Stimulated activated CD4-positive, alpha-beta T cell treated with anti-CD3 and anti-CD28 coated beads, Interleukin-1b, Interleukin-23, amount 100 ng/mL, for 24 hours (primary cell): ENCODE measurements at places on chromosomes 12 and 14.

GRCh38 chr12:24297516-24297915 lies 348.0 kb upstream of the SOX5 start:
- no peak for DNase-seq

DNA sequence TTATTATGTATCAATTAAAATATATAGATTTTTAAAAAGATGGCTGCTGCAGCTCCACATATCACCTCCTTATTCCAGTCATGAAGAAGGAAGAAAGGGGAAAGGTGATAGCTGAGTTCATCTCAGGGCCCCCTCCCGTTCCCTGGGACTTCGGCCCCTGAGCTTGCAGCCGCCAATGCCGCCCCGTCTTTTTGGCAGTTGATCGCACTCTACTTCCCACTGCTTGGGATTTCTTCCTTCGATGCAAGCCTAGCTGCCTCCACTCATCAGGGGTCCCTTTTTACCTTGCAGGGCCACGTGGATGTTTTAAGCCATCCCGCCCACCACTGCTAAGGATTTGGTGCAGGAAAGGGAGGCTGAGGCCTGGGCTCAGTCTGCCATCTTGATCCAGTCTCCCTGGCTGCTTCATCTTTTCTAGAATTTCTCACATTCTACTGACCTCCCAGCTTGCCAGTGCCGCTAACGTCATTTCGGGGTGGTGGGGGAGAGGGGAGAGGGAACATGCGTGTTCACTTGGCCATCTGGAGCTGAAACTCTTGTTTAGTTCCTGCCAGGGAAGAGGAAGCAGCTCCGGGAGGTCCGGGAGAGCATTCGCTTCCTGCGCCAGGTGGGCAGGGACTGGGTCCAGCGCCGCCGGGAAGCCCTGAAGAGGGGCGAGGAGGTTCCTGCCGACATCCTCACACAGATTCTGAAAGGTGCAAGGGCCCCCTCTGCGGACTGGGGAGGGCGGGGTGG lies 31.3 kb downstream of the CYP46A1 start:
- no peak for DNase-seq

DNA sequence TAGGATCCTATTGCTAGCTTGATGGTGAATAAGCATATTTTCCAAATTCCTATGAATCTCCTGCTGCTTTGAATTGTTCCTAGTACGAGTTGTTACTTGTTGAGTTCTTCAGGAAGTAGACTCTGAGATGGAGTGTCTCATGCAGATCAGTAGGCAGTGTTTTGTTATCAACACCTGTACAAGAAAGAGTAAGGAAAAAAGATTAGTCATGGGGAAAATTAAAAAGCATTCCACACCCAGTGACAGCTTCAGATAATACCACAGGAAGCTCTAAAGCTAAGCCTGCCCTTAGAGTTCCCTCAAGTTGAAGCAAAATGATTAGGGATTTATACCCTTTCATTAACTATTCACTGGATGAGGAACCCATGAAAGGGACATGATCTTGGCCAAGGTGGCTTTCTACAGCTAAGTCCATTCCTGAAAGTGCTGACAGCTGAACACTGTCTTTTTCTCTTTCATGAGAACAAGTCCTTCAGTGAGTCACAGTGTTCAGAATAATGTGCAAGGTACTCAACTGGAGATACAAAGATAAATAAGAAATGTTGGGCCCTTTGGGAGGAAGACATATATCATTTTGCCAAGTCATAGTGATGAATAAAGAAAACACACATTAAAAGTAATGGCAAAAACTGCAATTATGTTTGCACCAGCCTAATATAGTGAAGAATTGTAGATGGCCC lies 49.1 kb downstream of the CCER1 start:
- DNase-seq: no peak

DNA sequence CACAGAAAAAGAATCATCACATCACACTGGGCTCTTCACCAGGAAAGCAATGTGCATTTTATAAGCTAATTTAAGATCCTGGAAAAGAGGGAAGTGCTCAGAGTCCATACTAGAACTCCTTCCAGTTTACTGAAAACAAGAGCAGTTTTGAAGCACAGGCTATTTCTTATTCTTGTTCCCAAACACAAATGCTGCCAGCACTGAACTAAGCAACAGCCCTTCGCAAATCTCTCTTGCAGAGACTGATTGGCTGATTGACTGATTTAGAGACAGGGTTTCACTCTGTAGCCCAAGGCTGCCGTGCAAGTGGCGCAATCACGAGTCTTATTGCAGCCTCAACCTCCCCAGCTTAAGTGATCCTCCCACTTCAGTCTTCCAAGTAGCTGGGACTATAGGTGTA lies 44.8 kb downstream of the BCL2L14 start:
- no peak for DNase-seq

DNA sequence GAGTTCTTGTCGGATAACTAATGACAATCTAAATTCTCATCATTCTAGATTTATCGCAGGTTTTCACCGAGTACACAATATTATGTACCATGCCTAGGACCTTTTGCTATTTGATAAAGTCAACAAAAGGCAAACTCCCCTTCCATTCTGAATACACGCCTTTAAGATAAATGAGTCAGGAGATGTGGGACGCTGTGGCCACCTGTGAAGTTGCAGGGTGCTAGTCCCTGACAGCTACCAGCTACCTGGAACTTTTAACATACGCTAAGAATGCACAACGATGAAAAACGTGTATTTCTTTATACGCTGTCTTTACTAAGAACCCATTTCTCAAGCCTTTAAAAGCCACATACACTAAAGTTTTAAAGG lies 678 bp downstream of the MDM1 start:
- no peak for DNase-seq

- DNase-seq: no peak
Observed at GRCh38 chr12:102376181-102376747, 104.1 kb downstream of the IGF1 start.

DNA sequence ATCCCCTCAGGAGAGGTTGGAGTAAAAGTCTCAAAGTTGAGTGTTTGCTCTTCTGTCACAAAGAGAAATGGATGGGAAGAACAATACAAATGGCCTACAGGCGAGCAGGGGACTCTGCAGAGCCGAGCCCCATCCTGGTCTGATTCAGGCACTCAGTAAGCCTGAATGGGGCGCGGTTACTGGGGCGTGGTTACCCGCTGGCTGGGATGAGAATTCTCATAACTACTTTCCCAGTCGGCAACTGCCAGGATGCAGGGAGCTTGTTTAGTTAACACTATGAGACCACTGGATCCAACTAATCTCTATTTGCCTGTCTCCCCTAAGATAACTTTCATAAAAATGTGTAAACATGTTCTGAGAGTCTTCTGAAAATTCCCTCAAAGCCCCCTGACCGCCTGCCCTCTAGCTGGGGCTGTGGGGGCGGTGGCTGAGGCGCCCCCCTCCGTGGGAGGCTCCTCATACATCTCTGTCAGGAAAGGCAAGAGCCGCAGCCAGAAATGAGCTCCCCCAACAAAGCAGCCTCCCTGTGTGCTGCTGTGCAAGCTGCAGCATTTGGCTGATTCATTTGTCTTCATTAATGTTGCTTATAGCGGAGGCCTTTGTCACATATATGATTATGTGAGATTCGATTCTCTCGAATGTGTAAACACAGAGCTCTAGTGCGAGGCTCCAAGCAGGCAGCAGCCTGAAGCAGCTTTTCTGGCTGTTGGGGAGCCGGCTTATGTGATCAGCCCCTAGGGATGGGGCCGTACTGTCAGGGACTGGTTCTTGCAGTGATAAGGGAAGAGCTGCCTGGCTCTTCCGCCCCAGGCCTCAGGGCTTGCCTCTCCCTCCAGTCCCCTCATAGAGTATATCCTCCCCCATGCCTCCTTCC lies 126.1 kb upstream of the ARHGAP5 start:
- DNase-seq: no peak

DNA sequence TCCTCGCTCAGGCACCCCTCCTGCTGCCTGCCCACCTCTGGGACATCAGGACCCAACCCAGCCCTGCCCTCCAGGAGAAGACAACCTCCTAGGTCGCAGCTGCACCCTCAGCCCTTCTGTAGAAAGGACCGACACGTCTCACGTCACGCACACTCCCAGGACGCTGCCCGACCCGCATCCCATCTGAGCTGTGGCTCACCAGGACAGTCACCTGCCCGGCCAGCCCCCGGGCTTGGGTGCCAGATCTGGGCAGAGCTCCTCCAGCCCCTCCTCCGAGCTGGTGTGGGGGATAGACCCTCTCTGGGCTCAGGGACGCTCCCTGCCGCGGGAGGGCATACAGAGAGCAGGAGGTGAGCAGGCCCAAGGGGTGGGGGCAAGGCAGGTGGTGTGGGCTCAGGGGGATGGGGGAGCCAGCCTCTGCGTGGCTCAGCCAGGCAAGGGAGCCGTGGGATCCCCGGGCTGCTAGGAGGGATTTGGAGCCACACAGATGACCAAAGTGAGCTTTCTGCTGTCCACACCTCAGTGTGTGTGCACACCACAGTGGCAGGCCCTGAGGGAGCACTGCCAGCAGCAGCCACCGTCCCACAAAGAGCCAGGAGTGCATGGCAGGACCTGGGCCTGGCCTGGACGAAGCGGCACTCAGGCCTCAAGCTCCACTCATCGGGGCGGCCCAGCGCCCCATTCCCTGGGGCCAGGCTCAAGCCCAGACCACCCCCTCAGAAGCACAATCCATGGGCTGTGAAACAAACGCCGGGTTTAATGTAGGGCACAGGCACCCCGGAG lies 13.6 kb downstream of the DEGS2 start:
- no peak for DNase-seq

- no peak for DNase-seq
Observed at GRCh38 chr12:22282283-22282682, 52.2 kb downstream of the ST8SIA1 start.

DNA sequence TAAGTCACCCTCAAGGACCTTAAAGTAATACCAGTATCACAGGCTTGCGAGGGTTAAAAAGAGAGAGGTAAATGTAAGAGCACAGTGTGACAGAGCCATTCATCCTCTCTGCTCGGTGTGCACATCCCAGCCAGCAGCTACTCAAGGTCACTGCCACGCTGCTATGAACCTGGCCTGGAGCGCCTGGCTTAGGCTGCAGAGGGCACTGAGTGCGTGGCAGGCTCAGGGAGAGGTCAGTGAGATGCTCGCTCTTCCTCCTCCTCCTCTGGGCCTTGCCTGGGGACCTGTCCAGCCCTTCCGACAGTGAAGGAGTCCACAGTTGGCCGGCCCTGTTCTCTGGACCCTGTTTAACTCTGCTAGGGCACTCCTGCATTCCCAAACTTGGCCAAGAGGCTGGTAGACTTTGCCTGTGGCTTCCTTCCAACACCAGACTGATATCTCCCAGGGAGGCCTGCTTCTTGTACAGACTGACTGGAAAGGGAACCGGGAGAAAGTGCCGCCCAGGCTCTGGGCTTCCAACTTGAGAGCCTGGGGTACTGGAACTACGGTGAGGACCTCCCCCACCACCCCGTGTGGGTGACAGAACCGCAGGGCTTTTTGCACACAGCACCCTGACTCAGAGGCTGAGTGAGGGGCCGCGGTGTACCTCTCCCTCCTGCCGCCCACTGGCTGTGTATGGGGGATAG lies 62.6 kb upstream of the CORO1C start:
- no peak for DNase-seq

DNA sequence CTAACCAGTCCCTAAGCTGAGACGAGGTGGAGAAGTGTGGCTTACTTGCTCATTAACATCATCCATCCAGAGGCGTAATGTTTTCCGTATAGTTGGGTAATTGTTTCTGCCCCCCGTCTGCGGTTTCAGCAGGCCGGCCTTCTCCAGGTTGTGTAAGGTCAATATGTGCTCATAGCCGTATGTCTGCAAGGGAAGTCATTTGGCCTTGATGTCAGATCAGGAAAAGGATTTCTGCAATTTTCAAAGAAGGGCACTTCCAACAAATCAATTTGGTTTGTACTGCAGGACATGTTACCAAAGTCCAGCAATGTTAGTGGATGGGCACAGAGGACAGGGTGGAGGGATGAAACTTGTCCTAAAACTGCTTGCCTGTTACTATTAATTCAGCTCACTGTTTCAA lies 9.9 kb upstream of the DIABLO start:
- DNase-seq: no peak

DNA sequence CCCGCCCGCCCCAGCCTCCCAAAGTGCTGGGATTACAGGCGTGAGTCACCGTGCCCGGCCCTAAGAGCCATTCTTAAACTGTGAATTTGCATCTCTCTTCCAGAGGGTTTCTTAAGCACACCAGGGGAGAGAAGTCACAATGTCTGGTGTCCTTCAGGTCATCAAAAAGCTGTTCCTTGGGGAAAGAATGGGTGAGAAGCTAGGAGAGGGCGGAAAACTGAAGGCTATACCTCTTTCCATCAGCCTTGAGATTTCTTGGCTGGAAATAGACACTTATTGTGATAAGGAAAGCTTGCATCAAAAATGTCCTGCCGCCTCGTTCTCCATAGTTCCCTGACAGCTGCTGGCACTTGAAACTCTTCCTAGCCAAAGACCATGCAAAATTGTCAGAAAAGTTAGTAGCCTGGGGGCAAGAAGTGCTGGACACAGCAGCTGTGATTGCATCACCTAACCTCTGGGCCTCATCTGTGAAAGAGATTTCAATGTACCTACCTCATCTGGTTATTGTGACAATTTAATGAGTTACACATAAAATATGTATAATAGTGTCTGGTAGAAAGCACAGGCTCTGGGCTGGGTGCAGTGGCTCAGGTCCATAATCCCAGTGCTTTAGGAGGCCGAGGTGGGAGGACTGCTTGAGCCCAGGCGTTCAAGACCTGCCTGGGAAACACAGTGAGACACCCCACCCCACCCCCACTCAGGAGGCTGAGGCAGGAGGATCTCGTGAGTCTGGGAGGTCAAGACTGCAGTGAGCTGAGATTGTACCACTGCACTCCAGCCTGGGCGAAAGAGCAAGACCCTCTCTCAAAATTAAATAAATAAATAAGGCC lies 9.7 kb upstream of the UBC start:
- no peak for DNase-seq

DNA sequence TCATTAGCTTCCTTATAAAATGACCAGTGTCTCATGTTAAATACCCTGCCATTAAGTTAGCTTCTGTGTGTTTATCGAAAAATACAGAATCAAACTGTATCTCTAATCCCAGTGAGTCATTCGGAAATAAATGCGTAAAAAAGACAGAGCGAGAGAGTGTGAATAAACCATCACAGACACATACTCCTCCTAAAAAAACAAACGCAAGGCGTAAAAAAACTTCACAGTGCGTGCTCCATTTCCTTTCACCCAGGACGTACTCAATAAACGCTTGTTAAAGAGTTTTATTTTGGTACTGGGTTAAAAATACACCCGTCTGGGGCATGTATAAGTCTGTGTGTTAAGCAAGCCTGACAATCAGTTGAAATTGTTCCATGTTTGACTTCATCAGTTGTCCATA lies 58.8 kb upstream of the ISM2 start:
- DNase-seq: no peak

DNA sequence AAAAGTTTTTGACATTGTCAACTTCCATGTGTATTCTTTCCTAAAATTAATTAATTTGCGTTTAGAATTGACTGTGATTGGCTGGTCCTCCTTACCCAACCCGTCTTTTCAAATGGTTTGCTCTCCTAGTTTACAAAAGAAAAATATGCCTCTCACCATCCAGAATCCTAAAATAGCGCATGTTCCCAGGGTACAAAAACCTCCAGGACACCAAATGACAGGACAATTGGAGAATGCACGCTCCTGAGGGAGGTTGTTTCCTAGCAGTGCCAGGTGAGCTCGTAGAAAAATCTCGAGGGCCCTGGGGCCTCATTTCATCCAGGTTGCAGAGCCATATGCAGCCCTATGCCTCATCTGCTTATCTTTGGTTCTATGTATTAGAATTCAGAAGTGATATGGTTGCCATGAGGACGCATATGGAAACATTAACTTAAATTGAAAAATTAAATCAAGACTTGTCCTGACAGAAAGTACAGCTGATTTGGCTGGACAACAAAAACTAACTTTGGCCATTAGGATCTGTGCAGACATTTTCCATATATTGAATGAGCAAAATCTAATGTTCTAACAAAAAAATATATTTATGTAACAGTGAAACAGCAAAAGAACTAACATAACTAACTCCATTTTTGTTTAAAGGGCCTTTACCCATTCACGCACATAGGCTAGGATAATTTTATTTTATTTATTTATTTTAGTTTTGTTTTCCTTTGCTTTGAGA lies 28.2 kb upstream of the EGLN3 start:
- no peak for DNase-seq
